GM13976 (cell line): ENCODE measurements at places on chromosomes 7 and 10.
A peak's percentile ranks its signal among the peaks of the same experiment; 100 is the strongest.

GRCh38 chr10:61542596-61542995 is 89.4 kb upstream of the TMEM26 start:
- DNase-seq: no peak

DNA sequence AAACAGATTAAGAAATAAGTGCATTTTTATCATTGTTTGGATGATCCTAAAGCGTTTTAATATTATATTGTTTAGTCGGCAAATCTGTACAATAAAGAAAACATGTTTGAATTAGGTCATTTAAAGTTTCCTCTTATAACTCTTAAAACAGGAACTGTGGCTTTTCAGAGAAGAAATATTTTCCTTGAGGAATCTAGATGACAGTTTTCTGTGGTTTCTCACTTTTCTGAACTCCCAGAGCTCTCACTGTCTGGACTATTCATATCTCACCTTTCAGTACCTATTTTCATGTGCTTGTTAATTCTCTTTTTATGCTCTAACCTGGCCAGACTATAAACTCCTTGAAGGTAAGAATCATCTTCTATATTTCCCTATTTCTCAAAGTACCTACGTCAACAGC is 135.1 kb downstream of the CHN2 start:
- no peak for DNase-seq

- no peak for DNase-seq
Measured at GRCh38 chr7:81776161-81776560, 6.3 kb upstream of the HGF start.

DNA sequence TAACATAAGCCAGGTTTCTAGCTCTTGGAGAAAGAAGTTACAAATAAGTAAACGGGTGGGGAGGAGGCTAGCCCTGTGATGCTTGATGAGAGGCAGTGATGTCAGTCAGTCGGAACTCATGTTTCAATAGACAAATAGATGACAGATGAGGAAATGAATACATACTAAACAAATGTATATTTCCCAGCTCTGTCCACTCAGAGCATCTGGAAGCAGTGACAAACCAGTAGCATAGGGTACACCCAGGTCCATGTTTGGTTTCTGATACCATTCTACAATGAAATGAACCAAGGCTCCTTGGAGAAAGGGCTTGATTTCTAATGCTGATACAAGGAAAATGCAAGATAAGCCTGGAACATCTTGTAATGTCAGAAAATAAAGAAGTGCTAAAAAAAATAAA is 30.6 kb downstream of the PODXL start:
- DNase-seq: no peak

DNA sequence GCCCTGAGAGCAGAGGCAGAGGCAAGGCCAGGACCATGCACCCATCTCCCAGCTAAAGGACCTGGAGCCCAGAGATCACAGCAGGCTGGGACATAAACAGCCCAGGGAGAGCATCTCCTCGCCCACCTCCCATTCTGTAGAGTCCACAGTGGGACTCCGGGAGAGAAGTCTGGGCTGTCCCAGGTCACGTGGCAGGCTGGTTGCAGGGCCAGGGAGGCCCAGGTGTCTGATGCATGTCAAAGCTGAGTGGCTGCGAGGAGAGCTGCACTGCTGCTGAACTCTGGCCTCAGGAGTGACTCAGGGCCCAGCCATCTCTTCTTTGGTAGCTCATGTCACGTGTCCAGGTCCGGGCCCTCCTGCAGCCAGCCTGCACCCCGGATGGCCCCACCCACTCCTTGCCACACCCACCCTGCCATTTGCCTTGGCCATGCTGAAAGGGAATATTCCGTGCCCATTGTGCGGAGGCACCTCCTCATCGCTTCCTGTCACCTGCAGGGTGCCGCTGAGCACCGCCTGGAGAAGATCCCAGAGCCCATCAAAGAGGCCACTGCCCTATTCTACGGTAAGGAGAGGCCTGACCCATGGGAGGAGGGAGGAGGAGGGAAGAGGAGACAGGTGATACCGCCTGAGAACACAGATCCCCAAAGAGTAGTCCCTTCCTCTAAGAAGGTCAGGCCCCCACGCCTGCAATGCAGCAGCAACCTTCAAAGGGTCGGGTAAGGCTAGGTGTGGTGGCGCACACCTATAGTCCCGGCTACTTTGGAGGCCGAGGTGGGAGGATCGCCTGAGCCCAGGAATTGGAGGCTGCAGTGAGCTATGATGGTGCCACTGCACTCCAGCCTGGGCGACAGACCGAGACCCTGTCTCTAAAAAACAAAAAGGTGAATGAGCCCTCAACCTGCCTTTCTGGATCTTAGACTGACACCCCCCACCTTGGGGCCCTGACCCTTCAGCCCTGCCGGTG is 12.6 kb upstream of the SH2B2 start:
- no peak for DNase-seq

DNA sequence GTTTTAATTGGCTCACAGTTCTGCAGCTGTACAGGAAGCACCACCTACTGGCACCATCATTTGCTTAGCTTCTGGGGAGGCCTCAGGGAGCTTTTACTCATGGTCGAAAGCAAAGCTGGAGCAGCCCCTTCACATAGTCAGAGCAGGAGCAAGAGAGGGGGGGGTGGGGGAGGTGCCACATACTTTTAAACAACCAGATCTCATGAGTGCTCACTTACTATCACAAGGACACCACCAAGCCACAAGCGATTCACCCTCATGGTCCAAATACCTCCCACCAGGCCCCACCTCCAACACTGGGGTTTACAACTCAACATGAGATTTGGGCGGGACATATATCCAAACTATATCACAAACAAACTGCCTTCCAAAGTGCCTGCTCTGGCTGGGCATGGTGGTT is 31.7 kb upstream of the SLC18A3 start:
- no peak for DNase-seq

DNA sequence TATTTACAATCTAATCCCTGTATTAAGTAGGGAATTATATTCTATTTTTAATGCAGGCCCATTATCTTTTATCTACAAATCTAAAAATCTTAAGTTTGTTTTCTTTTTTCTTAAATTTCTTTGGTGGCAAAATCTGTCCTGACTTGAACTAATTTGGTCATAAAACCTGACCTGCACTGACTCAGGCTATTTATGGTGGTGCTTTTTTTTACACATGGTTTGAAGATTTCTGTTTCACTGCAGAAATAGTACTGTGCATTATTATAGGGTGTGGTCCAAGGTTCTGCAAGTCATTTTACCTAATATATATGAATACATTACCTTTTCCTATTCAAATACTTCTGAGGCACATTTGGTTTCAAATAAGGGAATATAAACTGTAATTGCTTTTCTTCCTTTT is 137.0 kb downstream of the CD36 start:
- no peak for DNase-seq

DNA sequence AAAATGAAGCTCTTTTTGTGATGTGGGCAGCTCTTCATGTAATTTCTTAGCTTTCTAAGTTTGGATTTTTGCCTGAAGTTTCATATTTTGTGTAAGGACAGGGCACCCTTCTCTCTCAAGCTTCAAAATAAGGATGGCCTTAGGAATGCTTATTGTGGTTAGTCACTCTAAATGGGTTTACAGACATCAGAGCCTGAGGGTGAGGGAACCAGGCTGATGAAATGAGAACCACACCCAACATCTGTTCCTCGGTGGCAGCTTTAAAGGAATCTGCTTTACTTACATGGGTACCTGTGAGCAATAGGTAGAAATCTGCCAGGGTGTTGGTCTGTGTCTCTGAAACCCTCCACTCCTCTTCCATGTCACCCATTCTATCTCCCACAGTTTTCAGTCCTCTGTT is 174.3 kb downstream of the EMX2 start:
- DNase-seq: no peak

DNA sequence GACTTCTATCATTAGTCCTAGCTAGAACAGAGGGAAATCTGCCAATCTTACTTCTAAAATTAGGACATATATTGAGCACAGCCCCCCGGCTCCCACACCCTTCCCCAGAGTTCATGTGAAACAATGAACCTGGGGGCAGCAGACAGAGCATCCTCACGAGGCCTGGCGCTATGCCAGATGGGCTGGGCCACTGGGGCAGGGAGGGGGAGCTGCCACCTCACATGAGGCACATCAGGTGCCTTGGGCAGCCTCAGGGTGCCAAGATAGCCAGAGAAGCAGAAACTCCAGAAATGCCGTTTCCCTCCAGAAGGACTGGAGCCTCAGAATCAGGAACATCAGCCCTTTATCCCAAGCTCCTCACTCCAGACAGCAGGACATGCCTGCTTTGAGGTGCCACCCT is 92.8 kb upstream of the LANCL2 start:
- DNase-seq: no peak

DNA sequence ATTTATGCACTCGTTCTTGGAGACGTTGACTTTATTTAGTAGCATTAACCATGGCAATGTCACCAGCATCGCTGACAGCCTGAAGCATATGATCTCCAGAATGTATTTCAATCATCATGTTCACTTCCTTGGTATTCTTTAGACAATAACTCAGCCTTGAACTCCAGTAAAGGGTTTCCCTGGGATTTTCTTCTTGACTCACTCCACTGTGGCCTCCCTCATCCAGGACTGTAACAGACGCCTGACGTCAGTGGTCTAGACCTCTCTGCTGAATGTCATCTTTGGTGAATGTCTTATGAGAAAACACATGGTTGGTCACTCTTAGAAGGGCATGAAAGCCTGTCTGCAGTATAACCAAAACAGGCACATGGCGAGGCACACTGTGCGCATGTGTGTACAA is 64.4 kb downstream of the EGFR start:
- DNase-seq: no peak

- no peak for DNase-seq
Measured at GRCh38 chr10:101564490-101564991, 23.5 kb downstream of the POLL start.

- DNase-seq: no peak
Measured at GRCh38 chr7:123769371-123769770, 20.6 kb upstream of the WASL start.

DNA sequence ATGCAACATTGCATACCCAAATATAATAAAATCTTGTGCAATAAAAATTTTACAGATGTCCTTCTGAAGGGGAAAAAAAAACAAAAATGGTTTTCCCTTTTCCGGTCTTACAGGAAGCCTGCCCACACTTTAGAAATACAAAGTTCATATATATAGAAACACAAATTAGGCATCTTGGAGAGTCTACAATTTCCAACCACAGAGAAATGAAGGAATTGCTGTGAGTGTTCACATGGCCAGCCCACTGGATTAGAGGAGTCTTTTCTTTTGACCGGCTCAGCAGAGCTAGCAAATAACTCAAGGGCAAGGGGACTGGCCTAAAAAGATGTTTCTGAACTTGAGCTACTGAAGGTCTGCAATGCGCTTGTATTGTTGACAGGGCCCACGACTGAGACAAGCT is 92.4 kb downstream of the GLI3 start:
- DNase-seq: no peak

- DNase-seq: peak; percentile 48
Measured at GRCh38 chr7:121385800-121386179, 10.3 kb downstream of the FAM3C start.

DNA sequence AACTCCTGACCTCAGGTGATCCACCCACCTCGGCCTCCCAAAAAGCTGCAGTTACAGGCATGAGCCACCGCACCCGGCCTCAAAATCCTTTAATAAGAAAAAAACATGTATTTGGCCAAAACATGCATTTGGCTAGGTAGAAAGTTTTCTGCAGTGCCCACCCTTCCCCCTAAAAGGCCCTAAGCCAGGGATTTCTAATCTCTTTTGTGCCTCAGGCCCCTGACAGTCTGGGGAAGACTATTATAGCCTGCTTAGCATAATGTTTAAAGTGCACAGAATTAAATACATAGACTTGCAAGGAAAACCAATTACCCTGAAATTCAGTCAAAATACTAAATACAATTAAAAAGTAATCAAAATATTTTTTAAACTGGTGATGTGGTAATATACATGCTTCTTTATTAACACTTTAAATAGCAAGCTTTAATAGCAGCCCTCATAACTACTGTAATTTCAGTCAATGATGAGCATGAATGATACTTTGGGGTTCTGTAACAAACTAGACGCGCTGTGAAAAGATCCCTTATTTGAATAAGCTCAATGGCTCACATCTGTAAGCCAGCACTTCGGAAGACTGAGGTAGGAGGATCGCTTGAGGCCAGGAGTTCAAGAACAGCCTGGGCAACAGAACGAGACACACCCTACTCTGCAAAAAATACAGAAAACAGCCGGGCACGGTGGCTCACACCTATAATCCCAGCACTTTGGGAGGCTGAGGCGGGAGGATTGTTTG is 29.9 kb downstream of the SPDYE6 start:
- no peak for DNase-seq

DNA sequence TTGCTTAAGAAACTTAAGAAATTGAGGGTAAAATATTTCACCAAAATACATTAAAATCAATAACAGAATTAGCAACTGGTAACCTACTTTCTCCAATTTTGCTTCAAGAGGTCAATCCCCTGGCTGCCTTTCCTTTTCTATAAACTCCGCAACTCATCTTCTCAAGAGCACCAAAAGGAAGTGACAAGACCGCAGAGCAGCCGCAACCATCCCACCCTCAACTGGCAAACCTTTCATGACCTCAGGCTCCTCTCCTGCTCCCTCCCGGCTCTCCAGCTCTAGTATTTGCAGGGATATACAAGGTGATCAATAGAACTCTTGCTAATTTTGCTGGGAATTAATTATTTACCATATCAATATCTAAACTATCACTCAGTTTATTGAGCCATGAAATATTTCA is 88.9 kb downstream of the ATE1 start:
- no peak for DNase-seq

GRCh38 chr7:19051767-19052375 is 65.6 kb downstream of the TWIST1 start:
- peak; percentile 34 for DNase-seq

- no peak for DNase-seq
Measured at GRCh38 chr7:108425714-108426275, 30.4 kb downstream of the NRCAM start.

GRCh38 chr10:12656518-12657142 is 307.3 kb downstream of the CAMK1D start:
- DNase-seq: peak; percentile 74

DNA sequence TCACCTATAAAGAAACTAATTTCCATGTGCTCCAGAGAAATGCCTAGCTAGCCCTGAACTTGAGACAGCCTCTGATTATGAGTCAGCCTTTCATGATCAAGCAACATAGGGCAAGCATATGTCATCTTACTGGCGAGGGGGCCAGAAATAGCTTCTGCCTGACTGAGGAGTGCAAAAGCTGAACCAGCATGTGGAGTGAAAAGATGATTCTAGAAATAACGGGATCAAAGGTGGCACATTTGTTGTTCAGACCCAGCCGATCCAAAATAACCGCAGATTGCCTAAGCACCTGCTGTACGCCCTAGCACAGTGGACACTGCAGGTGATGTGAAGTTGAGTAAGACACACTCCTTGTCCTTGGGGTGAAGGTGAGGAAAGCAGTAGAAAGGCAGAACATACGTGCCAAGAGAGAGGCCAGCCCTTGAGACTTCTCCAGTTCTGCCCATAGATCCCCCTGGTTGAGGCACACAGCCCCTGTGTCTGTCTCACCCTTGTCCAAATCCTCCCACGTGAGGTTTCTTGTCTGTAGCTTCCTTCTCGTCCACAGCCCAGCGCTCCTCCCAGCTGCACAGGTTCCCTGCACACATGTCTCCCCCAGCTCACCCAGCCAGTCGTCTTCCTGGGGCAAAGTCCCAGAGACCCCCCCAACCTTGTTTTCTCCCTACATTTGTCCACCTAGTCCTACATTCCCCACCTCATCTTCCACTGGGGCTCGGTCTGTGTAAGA is 2.8 kb upstream of the BCL7B start:
- DNase-seq: peak; percentile 59

- DNase-seq: peak; percentile 65
Measured at GRCh38 chr7:159030490-159031134, 114.1 kb downstream of the VIPR2 start.
